Activated CD4-positive, alpha-beta memory T cell treated with anti-CD3 and anti-CD28 coated beads, Interleukin-2, amount 10 ng/mL, durations not matched to agents 7 days and 5 days (primary cell): ENCODE measurements at places on chromosomes 3 and 15. TPM values are rescaled to one million over a fixed set of nuclear protein-coding genes. Genes with fewer than 3 reads are reported as not detected.

The IQCH gene
- 0.98 TPM for total RNA-seq

The NR1I2 gene
- total RNA-seq, result 0.20 TPM

DNA sequence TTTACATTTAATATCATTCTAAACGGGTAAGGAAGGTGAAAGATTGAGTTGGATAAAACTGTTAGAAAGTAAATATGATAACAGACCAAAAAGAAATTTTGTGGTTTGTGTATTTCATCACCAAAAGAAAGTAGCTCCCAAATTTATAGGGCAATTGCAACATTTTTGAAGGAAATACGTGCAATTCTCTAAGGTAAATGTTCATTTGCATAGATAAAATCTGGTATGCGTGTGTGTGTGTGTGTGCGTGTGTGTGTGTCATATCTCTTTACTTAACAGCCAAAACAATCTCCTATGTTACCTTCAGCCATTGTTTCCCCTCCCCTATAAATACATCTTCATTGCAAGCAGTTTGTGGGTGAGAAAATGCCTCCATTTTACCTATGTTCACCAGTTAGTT lies 208.4 kb downstream of the TNIK start:
- DNase-seq, result peak; percentile 31

GRCh38 chr3:196398782-196399181 lies 33.4 kb downstream of the UBXN7 start:
- DNase-seq, result no peak

DNA sequence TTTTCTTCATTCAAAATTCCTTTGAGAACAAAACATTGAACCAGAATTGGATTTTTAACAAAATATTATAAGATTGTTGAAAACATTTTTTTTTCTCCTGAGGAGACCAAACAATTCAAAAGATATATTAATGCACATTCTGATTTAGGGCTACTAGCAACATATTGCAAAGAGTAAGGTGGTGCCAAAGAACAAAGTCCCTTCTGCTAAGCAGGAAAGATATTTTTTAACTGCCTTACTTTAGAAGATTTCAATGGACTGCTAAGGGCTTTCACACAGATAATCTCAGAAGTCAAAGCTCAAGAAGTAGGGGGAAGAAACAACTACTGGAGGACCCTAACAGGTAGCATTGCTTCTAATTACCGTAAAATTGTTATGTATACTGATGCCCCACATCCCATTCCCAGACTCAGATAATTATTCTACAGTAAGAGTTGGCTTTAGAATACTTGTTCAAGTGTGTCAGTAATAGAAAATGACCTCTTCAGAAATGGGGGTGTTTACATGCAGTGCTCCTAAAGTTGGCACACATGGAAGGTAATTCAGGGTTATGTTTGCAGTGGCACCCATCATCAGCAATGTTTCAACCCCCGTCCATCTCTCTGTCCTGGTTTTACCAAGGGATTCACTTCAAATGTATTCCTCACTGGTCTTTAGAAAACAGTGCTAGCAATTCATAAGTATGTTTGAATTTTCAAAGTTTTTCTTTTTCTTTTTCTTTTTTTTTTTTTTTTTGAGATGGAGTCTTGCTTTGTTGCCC lies 354.7 kb downstream of the ZBTB20 start:
- DNase-seq, result no peak

DNA sequence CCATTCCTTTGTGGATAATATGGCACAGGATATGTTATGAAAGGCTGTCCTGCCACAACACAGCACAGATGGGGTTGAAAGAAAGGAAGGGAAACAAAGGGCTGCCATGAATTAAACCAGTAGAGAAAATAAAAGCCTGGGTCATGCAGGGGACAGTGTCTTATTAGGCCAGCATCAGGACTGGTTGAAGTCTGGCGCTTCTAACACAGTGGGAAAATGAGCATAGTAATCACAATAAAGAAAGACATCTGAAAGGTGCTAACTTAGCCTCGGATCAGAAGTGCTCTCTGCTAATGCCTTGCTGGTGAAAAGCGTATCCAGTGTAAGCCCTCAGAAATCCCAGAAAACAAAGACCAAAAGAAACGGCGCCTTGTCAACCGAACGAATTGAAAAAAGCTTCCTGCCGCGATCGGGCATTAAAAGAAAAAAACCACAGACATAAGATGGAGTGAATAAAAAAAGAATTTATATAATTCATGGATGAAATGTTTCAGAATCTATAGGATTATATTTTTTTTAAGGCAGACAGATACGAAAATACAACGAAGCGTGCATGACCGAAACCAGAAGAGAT lies 566 bp upstream of the MKRN3 start:
- no peak for DNase-seq

DNA sequence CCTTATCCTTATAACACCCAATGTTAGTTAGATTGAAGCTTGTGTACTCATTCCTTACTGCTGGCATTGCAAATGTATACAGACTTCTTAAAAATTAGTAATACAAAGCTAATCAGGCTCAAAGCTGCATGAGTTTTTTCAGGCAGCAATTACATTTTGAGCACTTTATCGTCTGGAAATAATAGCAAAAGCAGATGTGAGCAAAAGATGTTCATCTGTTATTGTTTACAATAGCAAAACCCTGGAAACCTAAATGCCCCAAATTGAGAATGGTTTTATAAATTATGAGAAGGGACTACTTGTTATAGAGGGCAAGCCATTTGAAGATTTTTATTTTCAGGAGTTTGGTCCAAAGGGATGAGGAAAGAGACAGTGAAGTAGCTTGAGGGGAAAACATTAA lies 126.4 kb downstream of the GADL1 start:
- no peak for DNase-seq
